ENCODE measurements at places on chromosomes 7 and 10. TPM values are rescaled to one million over a fixed set of nuclear protein-coding genes. Genes with fewer than 3 reads are reported as not detected.

DNA sequence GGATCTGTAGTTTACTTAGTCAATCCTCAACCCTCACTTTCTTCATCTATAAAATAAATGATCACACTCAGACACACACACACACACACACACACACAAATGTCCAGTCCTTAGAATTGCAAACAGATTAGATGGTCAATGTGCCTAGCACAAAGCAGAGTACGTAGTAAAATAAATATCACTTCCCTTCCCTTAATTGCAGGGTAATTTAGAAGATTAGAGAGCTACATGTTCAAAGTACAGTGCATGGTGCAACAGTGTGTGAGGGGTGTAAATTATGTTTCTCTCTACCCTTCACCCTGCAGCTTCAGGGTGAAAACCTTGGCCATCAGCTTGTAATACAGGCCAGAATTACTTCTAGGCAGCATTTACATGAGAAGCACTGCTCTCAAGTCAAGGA lies 187.0 kb upstream of the GHITM start:
- H3K27me3 ChIP-seq: peaks cover 10% of the 10 kb centered on the region
- H3K27ac ChIP-seq: no peak overlapping the region
- no peak overlapping the region for H3K4me3 ChIP-seq
- DNase-seq: no peak
- H3K36me3 ChIP-seq: no peaks in the 10 kb centered on the region
- no peaks in the 10 kb centered on the region for H3K4me1 ChIP-seq

GRCh38 chr7:226281-226895 lies 34.0 kb downstream of the FAM20C start:
- H3K36me3 ChIP-seq: no peaks in the 10 kb centered on the region
- no peaks in the 10 kb centered on the region for H3K4me1 ChIP-seq
- no peaks in the 10 kb centered on the region for H3K27me3 ChIP-seq
- no peak overlapping the region for H3K4me3 ChIP-seq
- H3K27ac ChIP-seq: no peak overlapping the region

DNA sequence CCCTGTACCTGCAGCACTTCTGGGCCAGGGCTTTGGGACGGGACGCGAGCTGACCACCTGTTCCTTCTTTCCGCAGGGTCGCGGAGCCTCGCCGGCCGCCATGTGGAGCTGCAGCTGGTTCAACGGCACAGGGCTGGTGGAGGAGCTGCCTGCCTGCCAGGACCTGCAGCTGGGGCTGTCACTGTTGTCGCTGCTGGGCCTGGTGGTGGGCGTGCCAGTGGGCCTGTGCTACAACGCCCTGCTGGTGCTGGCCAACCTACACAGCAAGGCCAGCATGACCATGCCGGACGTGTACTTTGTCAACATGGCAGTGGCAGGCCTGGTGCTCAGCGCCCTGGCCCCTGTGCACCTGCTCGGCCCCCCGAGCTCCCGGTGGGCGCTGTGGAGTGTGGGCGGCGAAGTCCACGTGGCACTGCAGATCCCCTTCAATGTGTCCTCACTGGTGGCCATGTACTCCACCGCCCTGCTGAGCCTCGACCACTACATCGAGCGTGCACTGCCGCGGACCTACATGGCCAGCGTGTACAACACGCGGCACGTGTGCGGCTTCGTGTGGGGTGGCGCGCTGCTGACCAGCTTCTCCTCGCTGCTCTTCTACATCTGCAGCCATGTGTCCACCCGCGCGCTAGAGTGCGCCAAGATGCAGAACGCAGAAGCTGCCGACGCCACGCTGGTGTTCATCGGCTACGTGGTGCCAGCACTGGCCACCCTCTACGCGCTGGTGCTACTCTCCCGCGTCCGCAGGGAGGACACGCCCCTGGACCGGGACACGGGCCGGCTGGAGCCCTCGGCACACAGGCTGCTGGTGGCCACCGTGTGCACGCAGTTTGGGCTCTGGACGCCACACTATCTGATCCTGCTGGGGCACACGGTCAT lies 13.3 kb downstream of the GPR146 start:
- DNase-seq: no peak
- H3K27ac ChIP-seq: no peak overlapping the region
- no peak overlapping the region for H3K4me3 ChIP-seq
- no peaks in the 10 kb centered on the region for H3K27me3 ChIP-seq
- peaks cover 3% of the 10 kb centered on the region for H3K4me1 ChIP-seq
- no peaks in the 10 kb centered on the region for H3K36me3 ChIP-seq

TMEM229A gene
- total RNA-seq: not detected

ANKRD1 gene
- not detected for total RNA-seq

Data from activated naive CD8-positive, alpha-beta T cell treated with anti-CD3 and anti-CD28 coated beads, Interleukin-2, amount 10 ng/mL, durations not matched to agents 7 days and 5 days (primary cell).